ENCODE measurements at places on chromosomes 4 and X. TPM values are rescaled to one million over a fixed set of nuclear protein-coding genes. Genes with fewer than 3 reads are reported as not detected.

L1CAM gene
- total RNA-seq, result 93.3 TPM

BEX4 gene
- 106 TPM for total RNA-seq

ZNF182 gene
- total RNA-seq, result 6.4 TPM

SEC31A gene
- 161 TPM for total RNA-seq

FAM9A gene
- total RNA-seq, result not detected

CT45A5 gene
- 0.89 TPM for total RNA-seq

All from spinal cord (tissue), 10 donors.